ENCODE measurements at places on chromosomes 3 and 15.

GRCh38 chr3:146605106-146605505 is at the start of gene PLSCR5:
Gene PLSCR5, minus strand, starts transcription at chr3:146605346. Its CDS starts 134 bp downstream, at chr3:146605212.
- no peak for DNase-seq

DNA sequence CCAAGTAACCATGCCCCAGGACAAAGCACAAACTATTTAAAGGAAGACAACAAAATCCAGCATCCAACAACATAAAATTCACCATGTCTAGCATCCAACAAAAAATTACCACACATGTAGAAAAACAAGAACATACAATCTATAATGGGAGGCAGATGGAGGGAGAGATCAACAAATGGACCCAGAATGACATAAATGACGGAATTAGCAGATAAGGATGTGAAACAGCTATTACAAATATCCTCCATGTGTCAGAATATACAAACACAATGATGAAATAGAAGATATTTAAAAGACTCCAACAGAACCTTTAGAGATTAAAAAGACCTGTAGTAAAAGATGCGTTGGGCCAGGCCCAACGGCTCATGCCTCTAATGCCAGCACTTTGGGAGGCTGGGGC is 10.8 kb downstream of the LYSMD4 start:
- no peak for DNase-seq

DNA sequence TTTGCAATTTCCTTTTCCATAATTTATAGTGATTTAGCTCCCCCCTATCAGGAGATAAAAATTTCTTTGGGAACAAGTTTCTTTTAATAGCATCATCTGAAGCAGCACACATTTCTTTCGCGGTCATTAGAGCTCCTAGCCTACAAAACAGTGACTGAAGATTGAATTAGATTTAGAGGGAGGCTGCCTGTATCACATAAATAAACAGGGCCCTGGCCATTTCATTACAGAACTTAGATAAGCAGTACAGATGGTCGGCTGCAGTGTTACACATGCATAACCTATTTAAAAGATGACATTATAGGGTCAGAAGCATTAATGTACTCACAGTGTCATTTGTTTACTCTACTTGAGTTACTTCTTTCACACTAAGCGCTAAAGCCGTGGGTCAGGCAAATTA is 81.4 kb upstream of the SLC25A26 start:
- DNase-seq = no peak

- no peak for DNase-seq
Observed at GRCh38 chr3:151228666-151229040, 25.6 kb upstream of the GPR171 start.

- DNase-seq = no peak
Observed at GRCh38 chr3:46312991-46313390, 40.9 kb upstream of the CCR2 start.

GRCh38 chr15:34642247-34642646 is 58.8 kb upstream of the GOLGA8B start:
- no peak for DNase-seq

DNA sequence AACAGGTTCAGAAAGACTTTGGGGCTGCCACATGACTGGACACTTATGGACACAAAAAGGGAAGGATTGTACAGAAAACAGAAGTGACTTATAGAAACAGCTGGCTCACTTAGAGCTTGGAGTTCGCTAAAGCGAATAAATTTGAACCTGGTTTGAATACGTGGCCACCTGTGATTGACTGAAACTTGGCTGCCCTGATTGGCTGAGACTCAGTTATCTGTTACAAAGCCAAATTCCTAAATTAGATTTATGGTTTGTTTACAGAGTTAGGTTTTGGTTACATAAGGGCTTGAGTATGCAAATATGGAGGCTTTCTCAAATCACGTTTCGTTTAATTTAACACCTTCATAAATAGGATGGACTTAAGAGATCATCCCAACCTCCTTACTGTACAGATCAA is 270.2 kb downstream of the THSD4 start:
- DNase-seq = no peak

- no peak for DNase-seq
Observed at GRCh38 chr15:81893182-81893835, 152.5 kb downstream of the MEX3B start.

DNA sequence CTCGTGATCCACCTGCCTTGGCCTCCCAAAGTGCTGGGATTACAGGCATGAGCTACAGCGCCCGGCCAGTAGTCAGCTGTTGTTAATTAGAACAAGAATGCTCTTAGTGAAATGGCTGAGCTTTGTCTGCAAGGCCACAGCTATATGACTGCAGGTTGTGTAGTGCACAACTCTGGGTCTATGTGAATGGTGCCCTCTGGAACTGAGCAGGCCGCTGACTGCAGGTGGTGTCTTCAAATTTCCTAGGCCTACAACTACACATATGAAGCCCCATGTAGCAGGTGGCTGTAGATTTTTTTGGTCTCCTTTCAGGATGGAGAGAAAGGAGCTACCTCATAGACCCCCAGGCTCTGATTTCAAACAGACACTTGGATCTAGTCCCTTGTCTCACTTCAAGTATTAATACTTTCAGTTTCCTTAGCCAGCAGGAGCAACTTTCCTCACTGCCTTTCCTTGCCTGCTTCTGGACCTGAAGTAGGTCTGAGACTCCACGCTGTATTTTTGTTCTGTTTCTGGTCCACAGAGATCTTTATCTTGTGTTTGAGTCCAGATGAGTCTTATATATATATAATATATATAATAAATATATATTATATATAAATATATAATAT is 86.9 kb downstream of the C3orf80 start:
- DNase-seq = no peak

- DNase-seq = no peak
Observed at GRCh38 chr3:171142985-171143384, 116.5 kb upstream of the SLC2A2 start.

DNA sequence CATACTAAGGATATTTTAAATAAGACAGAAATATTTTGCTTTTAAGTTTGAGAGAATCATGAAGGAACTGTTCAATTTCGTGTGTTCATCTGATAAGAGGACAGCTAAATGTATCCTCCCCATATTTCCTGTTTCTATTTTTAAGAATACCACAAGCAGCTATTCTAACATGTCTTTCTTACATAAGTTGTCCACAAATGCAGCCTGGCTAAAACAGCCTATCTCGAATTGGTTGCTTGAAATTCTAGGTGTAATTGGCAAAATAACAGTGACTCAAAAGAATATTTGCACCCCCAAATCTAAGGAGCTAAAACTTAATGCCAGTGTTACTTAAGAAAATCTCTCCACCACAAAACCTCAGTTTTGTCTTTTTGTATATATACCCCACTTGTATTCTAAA is 35.0 kb downstream of the BTLA start:
- DNase-seq = no peak

- no peak for DNase-seq
Observed at GRCh38 chr3:149941186-149941585, 29.5 kb downstream of the PFN2 start.

- no peak for DNase-seq
Observed at GRCh38 chr3:58349792-58350626, 17.3 kb downstream of the PXK start.

DNA sequence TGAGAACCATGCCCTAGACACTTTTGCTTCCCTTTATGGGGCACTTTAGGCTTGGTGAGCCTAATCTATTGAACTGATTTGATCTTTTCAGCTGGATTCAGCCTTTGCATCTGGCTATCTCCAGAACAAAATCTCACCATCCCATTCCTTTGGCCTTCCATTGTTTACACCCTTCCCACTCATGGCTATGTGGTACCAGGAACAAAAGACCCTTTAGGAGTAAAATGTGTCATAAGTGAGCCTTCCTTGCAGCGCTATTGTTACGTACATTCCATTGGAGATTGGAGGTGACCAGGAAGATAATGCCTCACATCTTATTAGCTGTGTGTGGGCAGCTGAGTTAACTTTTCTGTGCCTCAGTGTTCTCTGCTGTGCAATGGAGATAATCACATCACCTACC is 188.4 kb downstream of the SATB1 start:
- DNase-seq = no peak

DNA sequence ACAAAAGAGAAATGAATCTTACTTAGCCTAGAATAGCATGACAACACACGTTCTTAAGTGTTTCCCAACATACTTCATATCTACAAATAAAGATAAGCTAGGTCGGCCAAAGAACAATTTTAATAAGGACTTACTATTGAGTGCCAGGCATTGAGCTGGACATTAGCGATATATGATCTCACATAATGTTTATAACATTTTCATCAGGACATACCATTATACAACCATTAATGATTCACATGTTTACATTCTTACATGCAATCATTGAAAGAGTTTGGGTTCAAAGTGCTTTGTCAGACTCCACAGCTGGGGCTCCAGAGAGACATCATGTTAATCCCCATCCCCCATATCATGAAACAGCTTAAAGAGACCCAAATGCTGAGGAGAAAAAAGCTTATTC is 189.0 kb downstream of the STT3B start:
- no peak for DNase-seq

DNA sequence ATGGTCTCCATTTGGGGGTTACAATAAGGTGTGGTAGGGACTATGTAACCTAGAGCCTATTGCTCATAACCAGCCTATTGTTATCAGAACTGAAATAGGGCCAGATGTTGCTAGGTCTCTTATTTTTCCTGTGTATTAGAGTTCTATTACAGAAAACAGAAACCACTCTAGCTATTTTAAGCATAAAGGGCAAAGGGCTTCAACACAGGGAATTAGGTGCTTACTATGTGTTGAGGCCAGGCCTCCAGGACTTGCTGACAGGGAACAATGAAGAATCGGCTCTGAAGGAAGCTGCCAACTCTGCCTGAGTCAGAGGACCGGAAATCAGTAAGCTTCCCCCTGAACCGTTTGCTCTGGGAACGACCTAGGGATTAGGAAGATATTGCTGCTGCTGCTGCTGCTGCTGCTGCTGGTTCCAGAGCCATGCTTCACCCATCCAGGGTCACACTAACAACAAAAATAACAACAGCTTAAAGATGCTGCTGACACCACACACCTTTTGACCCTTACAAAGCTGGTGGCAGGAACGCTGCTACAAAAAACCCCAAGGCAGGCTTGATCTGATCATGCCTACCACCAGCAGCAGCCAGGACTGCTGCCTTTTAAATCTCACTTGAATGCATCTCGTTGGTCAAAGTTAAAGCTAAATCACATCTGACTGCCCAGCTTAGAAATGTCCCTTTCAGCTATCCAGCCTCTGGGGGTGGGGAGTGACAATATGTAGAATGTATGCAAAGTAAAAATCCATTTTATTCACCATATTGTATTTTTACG is 276.9 kb upstream of the IL12A start:
- DNase-seq = no peak

DNA sequence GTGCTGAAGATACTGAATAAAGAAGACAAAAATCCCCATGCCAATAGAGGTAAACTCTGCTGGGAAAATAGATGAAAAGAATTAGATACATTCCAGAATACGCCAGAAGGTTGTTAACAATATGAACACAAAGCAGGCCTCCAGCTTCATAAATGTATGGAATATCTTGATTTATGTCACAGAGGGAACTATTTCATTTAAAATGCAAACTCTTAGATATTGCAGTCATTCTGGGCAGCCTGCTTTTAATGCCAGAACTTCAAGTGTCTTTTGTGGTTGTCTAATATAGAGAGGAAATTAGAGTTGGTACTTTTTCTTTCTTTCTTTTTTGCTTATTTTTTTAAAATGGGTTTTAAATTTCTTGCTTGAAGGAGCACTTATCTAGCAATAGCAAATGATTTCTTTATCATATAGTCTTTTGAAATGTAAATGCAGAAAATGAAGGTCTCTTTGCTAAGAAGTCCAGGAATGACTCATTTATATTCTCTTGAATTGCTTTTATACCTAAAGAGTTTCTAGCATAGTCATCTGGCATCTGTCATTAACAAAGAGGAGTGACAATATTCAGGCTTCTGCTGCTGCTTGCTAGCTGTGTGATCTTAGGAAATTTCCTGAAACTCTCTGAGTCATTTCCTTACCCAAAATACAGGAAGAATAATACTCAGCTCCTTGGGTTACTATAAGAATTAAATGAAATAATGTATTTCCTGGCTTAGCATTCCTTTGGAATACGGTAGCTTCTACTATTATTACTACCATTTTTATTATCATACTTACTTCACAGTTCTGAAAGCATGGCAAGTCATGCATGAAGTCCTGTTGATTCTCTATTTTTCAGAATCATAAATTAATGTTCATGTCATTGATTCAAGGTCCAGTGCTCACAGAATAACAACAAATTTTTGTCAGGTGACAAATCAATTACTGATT is 527.6 kb downstream of the DIPK2A start:
- no peak for DNase-seq

GRCh38 chr3:70716832-70717231 is 404.4 kb upstream of the MDFIC2 start:
- no peak for DNase-seq

DNA sequence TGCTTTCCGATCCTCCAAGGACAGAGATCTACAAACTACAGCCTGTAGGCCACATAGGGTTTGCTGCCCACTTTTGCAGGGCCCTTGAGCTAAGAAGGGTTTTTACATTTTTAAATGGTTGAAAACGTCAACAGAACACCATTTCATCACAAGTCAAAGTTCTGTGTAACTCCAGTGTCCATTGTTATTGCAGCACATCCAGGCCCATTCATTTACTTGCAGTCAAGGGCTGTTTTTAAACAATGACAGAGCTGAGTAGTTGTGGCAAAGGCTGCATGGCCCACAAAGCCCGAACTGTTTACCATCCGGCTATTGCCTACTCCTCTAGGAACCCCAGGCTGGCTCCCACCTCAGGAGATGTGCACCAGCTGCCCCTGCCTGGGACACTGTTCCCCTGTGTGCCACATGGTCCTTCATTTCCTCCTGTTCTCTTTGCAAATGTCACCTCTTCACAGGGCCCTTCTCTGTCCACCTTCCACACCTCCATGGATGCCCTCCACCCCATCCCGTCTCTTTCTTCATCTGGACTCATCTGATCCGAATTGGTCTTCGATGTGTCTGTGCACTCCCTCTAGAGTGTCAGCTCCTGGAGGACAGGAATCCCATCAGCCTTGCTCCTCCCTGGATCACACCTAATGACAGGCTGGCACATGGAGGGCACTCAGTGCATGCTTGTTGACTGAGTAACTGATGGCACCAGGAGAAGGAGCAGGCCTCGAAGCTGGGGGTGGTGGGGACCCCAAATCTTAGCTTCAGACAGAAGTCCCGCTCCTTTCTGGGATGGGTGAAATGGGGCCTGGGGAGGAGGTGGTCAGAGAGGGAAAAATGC is 69.5 kb upstream of the IQSEC1 start:
- DNase-seq = no peak

- no peak for DNase-seq
Observed at GRCh38 chr3:94285872-94286271, 223.0 kb downstream of the NSUN3 start.

- no peak for DNase-seq
Observed at GRCh38 chr3:170419557-170420087, 954 bp downstream of the CLDN11 start.

- DNase-seq = no peak
Observed at GRCh38 chr3:25461946-25462345, 33.9 kb downstream of the RARB start.

- DNase-seq = no peak
Observed at GRCh38 chr3:112738366-112738765, 97.4 kb upstream of the CCDC80 start.
